ENCODE measurements at places on chromosomes 6 and 20. TPM values are rescaled to one million over a fixed set of nuclear protein-coding genes. Genes with fewer than 3 reads are reported as not detected.

The VWA7 gene
- total RNA-seq, result 5.3 TPM

The MUC22 gene
- total RNA-seq, result not detected

The HNF4A gene
- total RNA-seq, result 64.8 TPM

DNA sequence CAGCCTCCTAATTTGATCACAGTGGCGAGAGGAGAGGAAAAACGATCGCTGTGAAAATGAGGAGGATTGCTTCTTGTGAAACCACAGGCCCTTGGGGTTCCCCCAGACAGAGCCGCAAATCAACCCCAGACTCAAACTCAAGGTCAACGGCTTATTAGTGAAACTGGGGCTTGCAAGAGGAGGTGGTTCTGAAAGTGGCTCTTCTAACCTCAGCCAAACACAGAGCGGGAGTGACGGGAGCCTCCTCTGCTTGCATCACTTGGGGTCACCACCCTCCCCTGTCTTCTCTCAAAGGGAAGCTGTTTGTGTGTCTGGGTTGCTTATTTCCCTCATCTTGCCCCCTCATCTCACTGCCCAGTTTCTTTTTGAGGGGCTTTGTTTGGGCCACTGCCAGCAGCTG lies 28.7 kb downstream of the SAYSD1 start:
- no peaks in the 10 kb centered on the region for H3K36me3 ChIP-seq
- H3K4me3 ChIP-seq, result no peak overlapping the region
- DNase-seq, result no peak
- no peak overlapping the region for H3K27ac ChIP-seq
- H3K27me3 ChIP-seq, result no peaks in the 10 kb centered on the region

The WFDC11 gene
- total RNA-seq, result not detected

- H3K27me3 ChIP-seq, result no peaks in the 10 kb centered on the region
- no peaks in the 10 kb centered on the region for H3K4me1 ChIP-seq
- H3K27ac ChIP-seq, result no peak overlapping the region
- no peaks in the 10 kb centered on the region for H3K36me3 ChIP-seq
These were observed 110.9 kb downstream of the GMDS start for GRCh38 chr6:2134554-2134953.

DNA sequence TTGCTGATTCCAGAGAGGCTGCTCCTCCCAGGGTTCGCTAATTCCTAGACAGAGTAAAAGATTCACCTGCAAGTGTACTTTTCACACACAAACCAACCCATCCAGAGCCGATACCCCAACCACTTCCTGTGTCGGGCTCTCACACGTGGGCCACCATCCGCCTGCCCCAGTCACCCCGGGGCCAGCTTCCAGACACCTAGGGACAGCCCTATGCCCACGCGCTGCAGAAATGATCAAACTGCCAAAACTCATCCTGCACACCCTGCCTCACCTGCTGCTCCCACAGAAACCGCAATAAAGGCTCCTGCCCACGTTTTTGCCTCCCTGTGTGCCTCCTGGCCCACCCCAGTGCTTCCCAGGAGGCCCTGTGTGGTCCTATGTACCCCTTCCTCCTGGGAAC lies 59.5 kb downstream of the PSMG4 start:
- peaks cover 15% of the 10 kb centered on the region for H3K36me3 ChIP-seq
- H3K4me3 ChIP-seq, result no peak overlapping the region
- DNase-seq, result no peak
- H3K27me3 ChIP-seq, result no peaks in the 10 kb centered on the region
- peaks cover 5% of the 10 kb centered on the region for H3K4me1 ChIP-seq

DNA sequence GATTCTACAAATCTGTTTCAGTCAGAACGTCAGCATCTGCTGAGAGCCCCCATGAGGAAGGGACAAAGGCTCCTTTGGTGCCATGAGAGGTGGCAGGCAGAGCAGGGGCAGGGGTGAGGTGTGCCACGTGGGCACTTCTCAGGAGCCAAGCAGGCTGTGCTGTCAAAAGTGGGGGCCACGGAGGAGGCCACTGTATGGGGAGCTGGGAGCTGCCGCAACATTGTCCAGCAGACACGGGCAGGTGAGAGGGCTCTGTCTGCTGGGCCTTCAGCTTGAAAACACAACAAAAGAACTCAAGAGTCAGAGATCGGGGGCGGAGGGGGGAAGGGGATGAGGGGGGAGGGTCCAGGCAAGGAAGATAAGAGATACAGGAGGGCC lies 21.6 kb upstream of the FOXP4 start:
- H3K4me1 ChIP-seq, result peaks cover 50% of the 10 kb centered on the region
- DNase-seq, result no peak
- H3K36me3 ChIP-seq, result no peaks in the 10 kb centered on the region
- H3K4me3 ChIP-seq, result no peak overlapping the region

The FARS2 gene
- total RNA-seq, result 32.7 TPM

- no peaks in the 10 kb centered on the region for H3K27me3 ChIP-seq
- no peak overlapping the region for H3K4me3 ChIP-seq
- DNase-seq, result no peak
- H3K4me1 ChIP-seq, result no peaks in the 10 kb centered on the region
- no peaks in the 10 kb centered on the region for H3K36me3 ChIP-seq
These were observed 1087.7 kb downstream of the KIF16B start for GRCh38 chr20:15485519-15485918.

The RBPJL gene
- total RNA-seq, result not detected

DNA sequence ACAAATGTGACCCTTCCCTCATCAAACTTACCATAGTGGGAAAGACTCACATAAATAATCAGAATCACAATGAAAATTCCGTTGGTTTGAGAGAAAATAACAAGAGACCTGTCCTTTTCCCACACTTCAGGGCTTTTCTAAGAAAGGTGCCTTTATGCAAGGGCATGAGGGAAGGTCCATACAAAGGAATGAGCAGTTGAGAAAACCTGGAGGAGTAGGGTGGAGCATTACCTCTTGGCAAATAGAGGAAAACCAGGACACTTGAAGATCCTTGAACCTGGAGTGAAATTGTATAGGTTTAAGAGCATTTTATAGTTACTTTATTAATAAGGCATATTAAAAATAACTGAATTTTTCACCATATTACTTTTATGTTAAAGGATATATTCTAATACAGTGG lies 54.3 kb downstream of the UBR2 start:
- no peak overlapping the region for H3K4me3 ChIP-seq
- H3K27ac ChIP-seq, result no peak overlapping the region
- no peaks in the 10 kb centered on the region for H3K27me3 ChIP-seq
- H3K36me3 ChIP-seq, result peaks cover 88% of the 10 kb centered on the region
- H3K4me1 ChIP-seq, result no peaks in the 10 kb centered on the region
- DNase-seq, result no peak

The MUCL3 gene
- 252 TPM for total RNA-seq

The FOXS1 gene
- not detected for total RNA-seq

- no peak for DNase-seq
- peaks cover 5% of the 10 kb centered on the region for H3K27me3 ChIP-seq
- no peaks in the 10 kb centered on the region for H3K36me3 ChIP-seq
- H3K4me3 ChIP-seq, result no peak overlapping the region
- no peaks in the 10 kb centered on the region for H3K4me1 ChIP-seq
- H3K27ac ChIP-seq, result no peak overlapping the region
These were observed 78.7 kb downstream of the DLL1 start for GRCh38 chr6:170212051-170212756.

DNA sequence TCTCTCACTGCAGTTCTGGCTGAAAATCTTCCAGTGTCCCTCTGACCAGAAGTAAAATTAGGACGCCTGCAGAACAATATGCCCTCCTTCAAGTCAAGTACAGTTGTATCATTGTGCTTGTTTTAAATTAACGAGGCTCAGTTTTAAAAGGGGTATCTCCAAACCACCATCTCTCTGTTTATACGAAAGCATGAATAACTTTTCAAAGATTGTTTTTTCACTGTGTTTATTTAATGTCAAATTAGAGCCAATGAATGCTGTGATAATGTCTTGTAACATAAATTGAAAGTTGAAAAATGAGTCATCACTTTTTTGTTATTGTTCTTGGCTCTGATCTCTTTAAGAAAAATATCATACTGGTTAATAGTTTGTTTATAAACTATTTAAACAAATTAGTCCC lies 230.7 kb upstream of the THEMIS start:
- H3K4me3 ChIP-seq, result no peak overlapping the region
- H3K27ac ChIP-seq, result no peak overlapping the region
- H3K36me3 ChIP-seq, result no peaks in the 10 kb centered on the region
- H3K27me3 ChIP-seq, result no peaks in the 10 kb centered on the region
- no peak for DNase-seq
- peaks cover 27% of the 10 kb centered on the region for H3K4me1 ChIP-seq

The RNF144B gene
- 1.7 TPM for total RNA-seq

DNA sequence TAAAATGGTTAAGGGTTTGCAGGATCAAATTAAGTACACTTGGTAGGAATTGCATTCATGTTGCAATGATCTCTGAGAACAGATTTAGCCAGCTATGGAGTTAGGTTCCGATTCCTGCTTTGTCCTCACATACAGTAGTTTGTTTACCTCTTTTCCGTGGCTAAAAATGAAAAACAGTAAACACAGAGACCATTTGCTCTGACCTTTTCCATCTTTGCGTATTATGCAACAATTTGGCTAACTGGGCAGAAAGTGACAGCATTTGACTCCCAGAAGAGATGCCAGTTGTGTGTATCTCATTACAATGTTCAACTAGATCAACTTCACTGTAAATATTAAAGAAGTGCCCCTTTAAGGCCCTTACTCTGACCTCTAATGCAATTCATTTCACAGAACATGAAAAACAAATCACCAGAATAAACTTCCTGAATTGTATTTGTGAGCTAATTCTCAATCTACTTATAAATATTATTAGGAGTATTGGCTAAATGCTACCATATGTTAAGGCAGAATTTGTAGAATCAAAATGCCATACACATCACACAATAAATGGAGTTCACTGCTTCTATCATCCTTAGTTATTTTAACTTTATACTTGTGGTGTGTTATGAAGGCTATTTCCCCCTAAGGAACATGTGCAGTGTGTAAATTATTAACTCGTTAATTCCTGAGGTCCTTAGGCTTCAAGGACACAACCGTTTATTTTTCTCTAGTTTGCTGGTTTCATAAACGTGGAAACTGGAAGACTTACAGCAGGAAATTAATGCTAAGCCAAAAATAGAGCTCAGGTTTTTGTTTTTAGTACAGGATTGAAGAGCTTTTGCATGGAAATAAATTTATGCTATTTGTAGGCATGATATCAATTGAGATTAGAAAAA lies 380.7 kb upstream of the CITED2 start:
- H3K36me3 ChIP-seq, result no peaks in the 10 kb centered on the region
- no peak for DNase-seq
- no peaks in the 10 kb centered on the region for H3K27me3 ChIP-seq
- H3K27ac ChIP-seq, result no peak overlapping the region
- H3K4me3 ChIP-seq, result no peak overlapping the region
- peaks cover 21% of the 10 kb centered on the region for H3K4me1 ChIP-seq

The MTFR2 gene
- 4.0 TPM for total RNA-seq

GRCh38 chr6:123855506-123855905 lies 51.8 kb downstream of the NKAIN2 start:
- no peak for DNase-seq
- H3K4me1 ChIP-seq, result no peaks in the 10 kb centered on the region
- no peak overlapping the region for H3K4me3 ChIP-seq
- no peak overlapping the region for H3K27ac ChIP-seq
- H3K36me3 ChIP-seq, result no peaks in the 10 kb centered on the region

The SMPDL3A gene
- 24.0 TPM for total RNA-seq

DNA sequence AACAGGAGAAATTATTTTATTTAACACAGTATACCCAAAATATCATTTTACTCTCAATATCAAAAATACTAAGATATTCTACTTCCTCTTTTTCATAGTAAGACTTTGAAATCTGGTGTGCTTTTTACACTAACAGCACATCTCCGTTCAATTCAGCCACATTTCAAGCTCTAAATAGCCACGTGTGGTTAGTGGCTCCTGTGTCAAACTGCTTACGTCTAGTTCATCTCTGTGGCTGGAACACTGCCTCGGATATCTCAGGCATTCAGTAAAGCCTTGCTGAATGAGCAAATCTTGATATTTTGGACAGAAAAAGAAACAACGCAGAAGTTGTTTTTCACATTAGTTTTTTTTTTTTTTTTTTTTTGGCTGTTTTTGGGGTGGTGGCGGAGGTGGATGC lies 136.1 kb downstream of the EYA4 start:
- H3K4me1 ChIP-seq, result no peaks in the 10 kb centered on the region
- no peak overlapping the region for H3K4me3 ChIP-seq
- no peaks in the 10 kb centered on the region for H3K36me3 ChIP-seq
- DNase-seq, result no peak
- H3K27ac ChIP-seq, result no peak overlapping the region
- H3K27me3 ChIP-seq, result no peaks in the 10 kb centered on the region

The GHRH gene
- total RNA-seq, result not detected

DNA sequence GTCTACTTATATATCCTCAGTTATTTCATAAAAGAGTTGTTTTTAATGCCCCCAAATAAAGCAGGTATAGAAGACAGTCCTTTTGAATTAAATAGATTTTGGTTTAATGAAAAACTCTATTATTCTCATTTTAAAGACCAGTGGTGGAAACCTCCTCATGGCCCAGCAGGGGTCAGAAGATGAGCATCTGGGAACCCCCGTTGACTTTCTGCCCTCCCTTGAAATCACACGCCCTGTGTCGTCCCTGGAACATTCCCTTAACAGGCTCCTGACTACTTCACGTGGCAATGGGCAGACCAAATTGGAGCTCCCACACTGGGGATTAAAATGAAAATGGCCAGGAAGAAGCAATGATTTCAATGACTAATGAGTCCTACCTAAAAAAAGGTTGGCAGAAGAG lies 220.9 kb downstream of the KIF16B start:
- no peaks in the 10 kb centered on the region for H3K4me1 ChIP-seq
- H3K27ac ChIP-seq, result no peak overlapping the region
- no peaks in the 10 kb centered on the region for H3K27me3 ChIP-seq

DNA sequence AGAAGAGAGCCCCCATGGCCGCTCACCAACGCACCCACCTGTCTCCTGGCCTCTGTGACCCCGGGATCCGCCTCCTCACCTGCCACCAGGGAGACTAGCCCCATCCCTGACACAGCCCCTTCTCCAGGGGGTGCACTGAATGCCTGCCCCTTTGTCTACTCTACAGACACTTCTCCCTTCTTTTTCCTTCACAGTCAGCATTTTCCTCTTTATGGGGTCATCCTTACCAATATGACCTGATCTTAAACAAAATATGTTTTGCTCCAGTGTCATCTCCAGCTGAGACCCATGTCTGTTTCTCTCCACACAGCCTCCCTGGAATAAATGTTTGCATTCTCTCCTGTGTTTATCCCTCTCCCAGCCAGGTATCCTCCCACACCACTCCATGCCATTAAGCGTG lies 14.6 kb upstream of the CCR6 start:
- no peak for DNase-seq
- H3K27me3 ChIP-seq, result no peaks in the 10 kb centered on the region
- no peaks in the 10 kb centered on the region for H3K36me3 ChIP-seq
- H3K4me1 ChIP-seq, result no peaks in the 10 kb centered on the region

The SLC17A3 gene
- total RNA-seq, result not detected

- no peak overlapping the region for H3K4me3 ChIP-seq
- no peaks in the 10 kb centered on the region for H3K36me3 ChIP-seq
- DNase-seq, result peak; percentile 34
- H3K4me1 ChIP-seq, result no peaks in the 10 kb centered on the region
- no peak overlapping the region for H3K27ac ChIP-seq
These were observed 22.2 kb upstream of the NCOA3 start for GRCh38 chr20:47479506-47479905.

- no peaks in the 10 kb centered on the region for H3K27me3 ChIP-seq
- H3K4me3 ChIP-seq, result no peak overlapping the region
- DNase-seq, result peak; percentile 34
- peaks cover 5% of the 10 kb centered on the region for H3K4me1 ChIP-seq
These were observed 84.3 kb upstream of the TMEM181 start for GRCh38 chr6:158475344-158476302.
